ENCODE measurements at places on chromosomes 6 and 20.

DNA sequence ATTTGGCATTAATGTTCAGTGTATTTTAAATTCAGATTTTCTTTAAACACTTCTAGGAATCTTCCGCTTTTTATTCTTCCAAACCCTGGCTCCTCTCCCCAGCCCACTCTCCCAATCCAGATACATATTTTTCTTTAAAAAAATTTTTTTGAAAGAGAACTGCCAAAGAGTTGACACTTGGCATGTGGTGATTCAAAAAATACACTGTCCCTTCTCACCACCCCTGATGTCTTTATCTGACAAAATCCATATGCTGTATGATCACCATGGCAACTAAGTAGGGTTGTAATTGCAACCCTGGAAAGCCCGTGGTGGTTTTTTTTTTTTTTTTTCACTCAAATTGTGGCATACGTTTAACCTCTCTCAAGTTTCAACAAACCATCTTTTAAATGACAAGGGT, 355.8 kb upstream of the SASH1 start:
- DNase-seq: no peak

GRCh38 chr6:139927236-139927635, 552.8 kb upstream of the CITED2 start:
- DNase-seq: no peak

- DNase-seq: no peak
These were observed 26.8 kb upstream of the NRSN1 start for GRCh38 chr6:24099181-24099580.

DNA sequence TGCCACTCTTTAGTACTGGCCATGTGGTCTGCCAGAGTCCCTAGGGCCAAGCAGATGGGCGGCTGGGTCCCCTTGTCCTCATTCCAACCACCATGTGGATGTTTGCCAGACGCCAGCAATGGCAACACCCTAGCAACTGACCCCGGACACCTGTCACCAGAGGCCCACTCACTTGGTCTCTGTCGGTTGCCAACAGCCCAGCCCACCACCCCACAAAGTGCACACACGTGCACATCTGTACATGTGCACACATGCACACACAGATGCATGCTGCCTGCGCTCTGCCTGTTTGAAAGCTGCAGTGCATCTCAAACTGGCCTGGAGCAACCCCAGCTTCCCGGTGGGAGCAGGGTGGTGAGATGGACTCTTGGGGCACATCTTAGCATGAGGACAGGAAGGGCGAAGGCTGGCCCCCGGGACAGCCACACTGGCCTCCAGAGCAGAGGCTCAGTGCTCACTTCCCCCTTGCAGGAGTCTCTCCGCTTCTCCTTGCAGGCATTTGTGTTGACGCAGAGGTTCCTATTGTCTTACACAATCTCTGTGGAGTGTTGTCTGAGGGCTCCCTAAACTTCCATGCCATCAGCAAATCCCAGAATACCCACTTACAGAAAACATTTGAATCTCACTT, 54.0 kb downstream of the PSMG4 start:
- DNase-seq: no peak

- no peak for DNase-seq
These were observed 3.4 kb upstream of the GZF1 start for GRCh38 chr20:23358563-23358906.

- no peak for DNase-seq
These were observed 97.5 kb downstream of the CEBPB start for GRCh38 chr20:50288128-50288623.

DNA sequence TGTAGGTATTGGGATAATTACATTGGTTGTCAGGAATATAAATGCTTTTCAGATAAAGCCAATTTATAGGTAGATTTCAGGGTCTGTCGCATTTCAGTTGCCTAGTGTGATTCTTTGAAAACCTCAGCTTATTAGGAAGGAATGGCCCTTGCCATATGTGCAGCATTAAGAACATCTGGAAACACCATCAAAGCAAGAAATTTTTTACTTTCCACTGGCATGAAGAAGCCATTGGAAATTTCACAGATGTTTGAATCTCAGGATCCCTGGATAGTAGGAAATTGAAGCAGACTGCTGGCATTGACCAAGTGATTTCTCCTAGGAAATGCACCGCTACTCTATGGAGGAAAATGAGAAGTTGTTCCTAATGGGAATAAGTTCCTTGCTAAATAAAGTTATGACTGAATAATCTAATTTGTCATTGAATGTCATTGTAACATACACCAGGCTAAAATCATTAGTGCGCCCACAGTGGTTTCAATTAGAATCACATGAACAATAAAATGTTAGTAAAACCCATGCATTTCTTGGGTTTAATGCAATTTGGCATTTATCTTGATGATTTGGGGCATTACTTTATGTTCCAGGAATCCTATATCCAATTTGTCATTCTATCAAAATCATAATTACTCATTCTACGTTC, 950.1 kb downstream of the EPHA7 start:
- no peak for DNase-seq

GRCh38 chr6:57205550-57206328, 16.4 kb downstream of the RAB23 start:
- no peak for DNase-seq

- DNase-seq: no peak
These were observed 191.6 kb downstream of the MYLK4 start for GRCh38 chr6:2558861-2559801.

GRCh38 chr6:15512126-15512525, 150.7 kb downstream of the DTNBP1 start:
- DNase-seq: no peak

Data from stimulated activated CD4-positive, alpha-beta T cell treated with anti-CD3 and anti-CD28 coated beads, TNF-alpha, amount 100 ng/mL, for 24 hours (primary cell).